ENCODE measurements at places on chromosomes 5 and 9.

DNA sequence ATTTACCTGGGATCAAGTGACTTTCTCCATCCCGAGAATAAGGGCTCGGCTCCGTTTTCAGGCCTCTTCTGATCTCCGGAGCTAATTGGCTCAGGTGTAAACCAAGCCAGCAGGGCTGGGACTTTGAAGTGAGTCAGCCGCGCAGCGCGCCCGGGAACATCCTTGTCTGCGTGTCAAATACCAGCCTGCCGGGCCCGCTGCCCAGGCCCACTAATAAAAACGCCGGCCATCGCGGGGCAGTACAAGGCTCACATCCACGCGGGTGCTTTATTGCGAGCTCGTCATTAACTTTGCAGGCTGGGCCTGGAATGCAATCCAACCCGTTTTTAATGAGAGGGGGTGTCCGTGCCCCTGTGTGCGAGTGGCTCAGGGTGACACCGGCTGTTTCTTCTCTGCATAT, 416.8 kb downstream of the IRX2 start:
- DNase-seq, result no peak

DNA sequence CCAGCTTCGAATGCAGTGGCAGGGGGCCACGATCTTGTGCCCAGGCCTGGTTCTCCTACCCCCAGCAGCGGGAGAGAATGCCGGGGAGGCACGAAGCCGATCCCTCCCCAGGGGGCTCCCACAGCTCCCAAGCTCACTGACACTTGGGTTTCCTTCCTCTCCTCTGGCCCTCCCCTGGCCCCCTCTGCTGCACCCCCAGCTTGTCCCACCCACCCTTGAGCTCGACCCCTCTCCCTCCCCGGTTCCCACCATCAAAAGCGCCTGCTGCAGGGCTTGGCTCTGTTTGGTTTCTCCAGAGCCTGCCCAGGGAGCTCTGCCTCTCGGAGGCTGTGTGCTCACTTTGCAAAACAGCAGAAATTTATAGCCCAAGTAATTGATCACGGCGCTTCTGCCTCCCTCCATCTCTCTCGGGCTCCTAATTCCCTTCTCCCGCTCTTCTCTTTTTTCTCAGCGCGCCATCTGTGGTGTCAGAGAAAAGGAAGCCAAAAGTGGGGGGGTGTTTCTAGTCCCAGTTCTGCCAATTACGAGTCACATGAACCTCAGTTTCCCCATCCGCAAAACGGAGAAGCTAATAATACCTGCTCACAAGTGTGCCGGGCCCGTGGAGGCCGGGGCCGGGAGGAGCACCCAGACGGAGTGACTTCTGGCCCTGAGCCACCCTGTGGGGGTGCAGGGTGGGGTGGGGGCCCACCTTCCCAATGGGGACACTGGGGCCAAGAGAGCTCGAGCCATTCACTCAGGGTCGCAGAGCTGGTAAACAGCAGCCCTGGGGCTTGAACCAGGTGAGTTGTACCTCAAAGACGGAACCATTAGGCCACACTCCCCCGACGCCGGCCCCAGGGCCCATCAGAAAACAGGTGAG, 141.2 kb upstream of the IER5L start:
- no peak for DNase-seq

DNA sequence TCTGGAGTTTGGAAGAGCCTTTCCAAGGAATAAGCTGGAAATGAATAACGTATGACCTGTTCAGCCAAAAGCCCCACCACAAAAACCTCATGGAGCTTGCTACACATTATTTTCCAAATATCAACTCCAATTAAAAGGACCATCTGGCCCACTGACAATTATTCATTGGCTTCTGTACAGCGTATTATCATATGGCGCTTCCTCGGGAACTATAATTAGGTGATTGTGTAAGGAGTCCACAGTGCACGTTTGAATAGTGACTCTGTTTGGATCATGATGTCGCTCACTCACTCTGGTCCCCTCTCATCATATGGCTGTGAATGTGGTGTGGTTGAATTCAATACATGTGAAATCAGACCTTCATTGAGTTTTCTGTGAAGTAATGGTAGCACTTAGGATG, 52.1 kb downstream of the GDNF start:
- DNase-seq, result no peak

GRCh38 chr5:141701360-141702119, 19.5 kb upstream of the ARAP3 start:
- DNase-seq, result no peak

- DNase-seq, result no peak
Measured at GRCh38 chr5:170168002-170168401, 62.3 kb downstream of the FOXI1 start.
